Lower lobe of right lung (tissue), 2 donors: ENCODE measurements at places on chromosomes 5 and 9.

DNA sequence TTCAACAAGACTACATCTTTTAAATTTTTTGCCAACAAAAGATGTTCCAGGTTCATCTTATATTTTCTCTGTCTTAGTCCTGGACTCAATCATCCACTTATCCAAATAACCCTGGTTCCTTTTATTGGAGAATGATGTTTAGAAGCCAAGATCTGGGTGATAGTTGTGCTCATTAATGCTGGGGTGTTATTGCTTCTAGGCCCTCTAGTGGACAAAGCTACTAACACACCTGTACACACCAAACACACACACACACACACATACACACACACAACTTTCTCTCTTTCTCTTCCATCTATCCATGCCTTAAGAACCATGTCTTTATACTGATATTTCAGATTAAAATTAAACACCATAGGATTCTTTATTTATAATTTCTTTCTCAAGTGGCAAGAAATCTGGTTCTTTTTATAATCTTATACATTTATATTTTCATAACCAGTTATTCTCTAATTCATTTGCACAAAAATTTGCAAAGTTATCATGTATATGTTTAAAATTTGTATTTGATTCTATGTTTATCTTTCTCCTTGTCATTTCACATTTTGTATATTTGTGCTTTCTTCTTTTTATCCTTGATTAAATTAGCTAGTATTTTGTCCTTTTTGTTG, 179.1 kb upstream of the SMIM23 start:
- no peak for DNase-seq

- no peak for DNase-seq
Observed at GRCh38 chr5:99179206-99179605, 250.4 kb upstream of the CHD1 start.

DNA sequence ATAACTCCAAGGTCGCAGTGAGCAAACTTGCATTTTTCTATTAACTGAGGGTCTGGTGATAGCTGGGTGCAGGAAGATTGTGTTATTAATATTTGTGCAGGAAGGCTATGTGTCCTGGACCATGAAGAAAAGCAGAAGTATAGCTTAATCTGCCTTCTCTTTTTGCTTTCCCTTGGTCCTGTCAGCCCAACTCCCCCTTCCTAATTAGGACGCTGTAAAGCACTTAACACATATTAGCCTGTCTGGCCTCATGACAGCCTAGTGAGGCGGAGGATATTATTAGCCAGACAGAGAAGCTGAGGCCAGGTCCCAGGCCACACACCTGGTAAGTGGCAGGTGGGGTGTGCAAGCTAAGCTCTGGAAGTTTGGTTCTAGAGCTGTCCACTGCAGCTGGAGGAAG, 29.5 kb downstream of the SLC46A2 start:
- no peak for DNase-seq

DNA sequence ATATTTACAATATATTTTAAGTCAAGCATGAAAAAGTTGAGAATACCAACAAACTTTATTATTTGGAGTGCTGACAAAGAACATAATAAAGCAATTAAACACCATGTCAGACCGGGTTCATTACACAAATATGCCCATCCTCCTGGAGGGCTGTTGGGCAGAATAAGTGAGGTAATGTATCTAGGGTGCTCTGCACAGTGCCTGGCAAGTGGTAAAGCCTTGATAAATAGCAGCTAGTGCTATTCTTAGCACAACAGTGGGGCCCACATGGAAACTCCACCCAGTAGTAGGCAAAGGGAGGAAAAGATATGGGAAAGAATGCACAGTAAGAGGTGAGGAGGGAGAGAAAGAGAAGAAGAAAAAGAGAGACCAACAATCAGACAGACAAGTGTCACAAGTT, 97.7 kb downstream of the SLC1A3 start:
- no peak for DNase-seq

DNA sequence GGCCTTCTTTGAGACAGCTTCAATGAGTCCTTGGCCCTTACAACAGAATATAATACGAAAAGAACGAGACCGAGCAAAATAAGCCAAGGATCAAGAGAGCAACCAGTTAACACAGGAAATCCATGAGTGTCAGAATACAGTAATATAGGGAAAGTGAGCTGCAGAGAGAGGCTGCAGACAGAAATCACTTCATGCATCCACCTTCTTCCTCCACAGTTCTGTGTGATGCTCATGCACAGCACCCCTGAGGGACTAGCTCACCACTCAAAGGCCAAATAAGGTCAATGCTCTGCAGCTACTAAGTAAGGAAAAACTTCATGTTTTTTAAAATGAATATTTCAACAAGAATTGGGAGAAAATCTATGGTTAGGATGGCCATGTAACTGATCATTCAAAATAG, 257.1 kb downstream of the MCTP1 start:
- no peak for DNase-seq

DNA sequence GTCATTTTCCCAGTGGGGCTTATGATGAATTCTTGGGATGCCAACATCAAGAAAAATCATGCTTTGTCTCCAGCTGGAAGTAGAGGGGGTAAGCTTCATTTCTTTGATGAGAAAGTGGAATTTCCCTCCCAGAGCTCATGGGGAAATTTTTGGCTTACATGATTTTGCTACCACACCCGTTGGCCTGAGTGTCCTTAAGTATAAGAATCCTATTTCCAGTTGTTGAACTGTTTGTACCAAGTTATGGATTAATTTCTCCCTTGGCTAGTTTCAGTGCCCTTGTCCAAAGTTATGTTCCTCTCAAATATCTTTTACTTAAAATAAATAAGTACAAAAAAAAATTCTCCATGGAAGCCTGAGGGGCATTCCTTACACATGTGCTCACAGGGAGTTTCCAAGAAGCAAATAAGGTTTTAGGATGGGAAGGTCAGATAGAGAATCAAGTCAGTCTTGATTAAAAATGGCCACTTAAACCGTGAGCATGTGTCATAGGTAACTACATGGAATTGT, 82.3 kb downstream of the PTCD2 start:
- DNase-seq = no peak

GRCh38 chr5:147911427-147911826, 5.1 kb upstream of the C5orf46 start:
- DNase-seq = peak; percentile 52

GRCh38 chr9:20379804-20380225, 242.5 kb downstream of the MLLT3 start:
- no peak for DNase-seq

- DNase-seq = no peak
Observed at GRCh38 chr5:36651761-36652685, 45.6 kb downstream of the SLC1A3 start.

- no peak for DNase-seq
Observed at GRCh38 chr5:6550628-6551027, 82.2 kb downstream of the NSUN2 start.

DNA sequence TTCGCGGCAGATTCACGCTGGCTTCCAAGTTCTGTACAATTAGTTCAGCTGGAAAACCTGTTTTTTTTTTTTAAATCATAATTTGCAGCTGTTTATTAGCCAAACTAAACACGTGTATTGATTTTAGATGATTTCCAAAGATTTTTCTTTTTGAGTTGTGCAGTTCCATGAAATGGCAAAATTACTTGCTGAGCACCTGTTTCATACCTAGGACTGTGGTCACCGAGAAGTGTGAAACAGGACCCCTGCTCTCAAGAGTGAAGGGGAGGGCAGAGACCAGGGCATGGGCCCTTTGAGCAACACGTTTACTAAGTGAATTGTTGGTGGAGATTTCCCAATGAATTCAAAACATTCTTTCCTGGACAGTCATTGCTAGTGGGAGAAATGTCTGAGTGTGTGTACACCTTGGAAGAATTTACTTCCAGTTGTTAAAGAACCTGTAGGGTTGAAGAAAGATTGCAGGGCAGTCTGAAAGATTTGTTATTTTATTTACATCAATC, 688 bp downstream of the SNX24 start:
- no peak for DNase-seq

DNA sequence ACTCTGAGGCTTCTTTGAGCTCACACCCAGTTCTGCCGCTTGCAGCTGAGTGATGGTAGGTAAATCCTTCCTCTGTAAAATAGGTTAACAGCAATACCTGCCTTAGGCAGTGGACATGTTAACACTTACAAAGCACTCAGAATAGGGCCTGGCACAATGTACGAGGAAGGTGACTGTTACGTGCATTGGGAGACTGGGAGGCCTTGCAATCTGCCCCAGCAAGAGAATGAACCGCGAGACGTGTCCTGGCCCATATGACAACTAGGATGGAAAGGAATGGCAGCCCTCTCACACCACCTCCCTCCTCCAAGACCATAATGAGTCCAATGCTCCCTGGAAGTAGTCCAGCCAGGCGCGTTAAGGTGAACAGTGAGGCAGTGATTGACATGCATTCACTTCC, 23.1 kb upstream of the AKNA start:
- DNase-seq = no peak

DNA sequence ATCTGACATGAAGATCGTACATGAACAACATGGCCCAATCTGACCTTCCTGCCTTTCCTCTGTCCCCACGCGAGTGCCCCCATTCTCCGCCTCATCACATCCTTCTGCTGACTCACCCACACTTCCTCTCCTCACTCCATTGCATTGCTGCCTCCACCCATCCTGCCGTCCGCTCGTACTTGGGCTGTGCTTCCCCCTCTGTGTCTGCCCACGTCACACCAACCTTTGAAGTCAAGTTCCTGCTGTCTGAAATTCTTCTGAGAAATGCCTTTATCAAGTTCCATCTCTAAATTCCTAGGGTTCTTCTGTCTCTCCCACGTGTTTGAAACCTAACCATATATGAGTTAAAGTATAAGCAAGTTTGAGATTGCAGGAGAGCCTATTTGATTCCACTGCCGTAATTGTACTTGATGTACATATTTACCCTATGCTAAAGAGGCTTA, 18.0 kb upstream of the STARD4 start:
- DNase-seq = peak; percentile 86

- DNase-seq = no peak
Observed at GRCh38 chr5:78768781-78769380, 120.3 kb upstream of the LHFPL2 start.

GRCh38 chr5:138755084-138755748, 2.0 kb downstream of the CTNNA1 start:
- no peak for DNase-seq

DNA sequence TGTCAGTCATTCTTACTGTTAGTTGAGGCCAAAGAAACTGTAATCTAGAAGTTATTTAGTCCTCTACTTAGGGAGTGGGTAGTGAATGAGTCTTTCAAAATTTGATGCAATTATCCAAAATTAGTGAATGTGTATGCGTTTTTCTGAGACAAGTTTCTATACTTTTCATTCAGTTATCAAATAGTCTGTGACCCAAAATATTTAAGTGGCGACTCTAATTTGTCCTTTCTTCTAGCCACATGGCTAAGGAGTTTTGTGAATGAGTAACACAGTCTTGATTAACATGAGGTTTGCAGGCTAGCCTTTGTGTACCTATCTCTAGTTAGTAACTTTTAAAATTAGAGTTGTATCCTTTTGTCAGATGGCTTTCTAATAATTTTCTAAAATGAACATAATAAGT, 45.6 kb downstream of the COMMD10 start:
- DNase-seq = no peak

GRCh38 chr5:124909734-124910133, 163.3 kb upstream of the ZNF608 start:
- no peak for DNase-seq

DNA sequence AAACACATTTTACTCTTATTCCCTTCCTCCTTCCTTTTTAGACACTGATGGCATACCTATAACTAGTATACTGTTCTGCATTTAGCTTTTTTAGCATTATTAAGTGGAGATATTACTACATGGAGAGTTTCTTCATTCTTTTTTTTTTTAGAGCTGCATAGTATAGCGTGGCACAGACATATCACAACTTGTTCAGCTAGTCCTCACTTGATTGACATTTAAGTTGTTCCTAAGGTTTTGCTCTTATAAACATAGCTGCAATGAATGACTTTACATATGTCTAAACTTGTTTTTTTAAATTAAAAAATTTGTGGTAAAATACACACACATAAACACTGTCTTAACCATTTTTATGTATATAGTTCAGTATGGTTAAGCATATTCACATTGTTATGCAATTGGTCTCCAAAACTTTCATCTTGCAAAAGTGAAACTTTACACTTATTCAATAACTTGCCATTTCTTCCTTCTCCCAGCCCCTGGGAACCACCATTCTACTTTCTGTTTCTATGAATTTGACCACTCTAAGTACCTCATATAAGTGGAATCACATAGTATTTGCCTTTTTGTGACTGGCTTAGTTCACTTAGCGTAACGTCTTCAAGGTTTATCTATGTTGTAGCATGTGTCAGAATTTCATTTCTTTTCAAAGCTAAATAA, 48.7 kb downstream of the ANKDD1B start:
- DNase-seq = no peak

DNA sequence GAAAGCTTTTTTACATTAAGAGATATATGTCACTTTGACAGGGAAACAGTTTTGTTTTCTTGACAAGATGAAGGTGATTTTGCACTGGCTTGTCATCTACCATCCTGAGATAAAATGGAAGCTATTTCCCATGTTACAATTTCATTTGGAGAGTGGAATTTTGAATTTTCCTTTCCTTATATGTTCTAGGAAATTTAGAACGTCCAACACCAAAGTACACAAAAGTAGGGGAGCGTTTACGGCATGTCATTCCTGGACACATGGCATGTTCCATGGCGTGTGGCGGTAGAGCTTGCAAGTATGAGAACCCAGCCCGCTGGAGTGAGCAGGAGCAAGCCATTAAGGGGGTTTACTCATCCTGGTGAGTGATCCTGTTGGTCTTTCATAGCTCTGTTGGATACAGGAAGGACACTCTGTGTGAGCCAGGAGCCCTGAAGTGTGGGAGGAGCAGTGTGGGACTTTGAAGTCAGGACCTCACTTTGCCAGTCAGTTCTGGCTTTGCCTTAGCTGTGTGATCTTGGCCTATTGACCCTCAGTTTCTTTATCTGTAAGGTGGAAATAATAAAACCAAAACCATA, 887 bp downstream of the PTPDC1 start:
- no peak for DNase-seq

DNA sequence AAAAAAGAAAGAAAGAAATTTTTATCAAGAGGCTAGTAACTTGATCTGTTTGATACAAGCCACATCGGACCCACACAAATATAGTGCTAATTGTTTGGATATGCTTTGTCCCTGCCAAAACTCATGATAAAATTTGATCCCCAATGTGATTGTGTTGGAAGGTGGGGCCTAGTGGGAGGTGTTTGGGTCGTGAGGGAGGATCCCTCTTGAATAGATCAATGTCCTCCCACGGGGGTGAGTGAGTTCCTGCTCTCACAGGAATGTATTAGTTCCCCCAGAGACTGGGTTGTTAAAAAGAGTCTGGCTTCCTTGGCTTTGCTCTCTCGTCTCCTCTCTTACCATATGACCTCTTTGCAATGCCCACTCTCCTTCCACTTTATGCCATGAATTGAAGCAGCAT, 80.6 kb upstream of the CPLX2 start:
- DNase-seq = no peak

DNA sequence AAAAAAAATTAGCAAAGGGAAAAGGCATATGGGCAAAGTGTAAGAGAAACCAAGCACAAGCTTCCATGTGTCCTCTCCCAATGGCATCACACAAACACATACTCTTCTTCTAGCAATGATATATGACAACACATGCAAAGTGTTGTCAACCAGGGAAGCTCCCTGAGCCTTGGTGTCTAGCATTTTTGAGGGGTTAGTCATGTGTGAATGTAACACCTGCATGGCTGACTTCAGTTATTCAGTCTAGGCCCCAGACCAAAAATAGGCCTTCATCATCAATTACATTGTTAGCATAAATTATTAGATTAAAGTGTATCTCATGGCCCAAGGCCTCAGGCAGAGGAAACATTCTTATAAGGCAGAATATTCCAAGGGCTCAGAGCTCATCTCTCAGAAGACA, 450.0 kb downstream of the TLE1 start:
- no peak for DNase-seq

GRCh38 chr5:5381310-5381913, 41.1 kb upstream of the ICE1 start:
- no peak for DNase-seq
